Activated naive CD4-positive, alpha-beta T cell treated with anti-CD3 and anti-CD28 coated beads for 36 hours (primary cell): ENCODE measurements at places on chromosomes 5 and 9. TPM values are rescaled to one million over a fixed set of nuclear protein-coding genes. Genes with fewer than 3 reads are reported as not detected.

ZNF883 gene
- 0.60 TPM for total RNA-seq

IARS1 gene
- 271 TPM for total RNA-seq

DNA sequence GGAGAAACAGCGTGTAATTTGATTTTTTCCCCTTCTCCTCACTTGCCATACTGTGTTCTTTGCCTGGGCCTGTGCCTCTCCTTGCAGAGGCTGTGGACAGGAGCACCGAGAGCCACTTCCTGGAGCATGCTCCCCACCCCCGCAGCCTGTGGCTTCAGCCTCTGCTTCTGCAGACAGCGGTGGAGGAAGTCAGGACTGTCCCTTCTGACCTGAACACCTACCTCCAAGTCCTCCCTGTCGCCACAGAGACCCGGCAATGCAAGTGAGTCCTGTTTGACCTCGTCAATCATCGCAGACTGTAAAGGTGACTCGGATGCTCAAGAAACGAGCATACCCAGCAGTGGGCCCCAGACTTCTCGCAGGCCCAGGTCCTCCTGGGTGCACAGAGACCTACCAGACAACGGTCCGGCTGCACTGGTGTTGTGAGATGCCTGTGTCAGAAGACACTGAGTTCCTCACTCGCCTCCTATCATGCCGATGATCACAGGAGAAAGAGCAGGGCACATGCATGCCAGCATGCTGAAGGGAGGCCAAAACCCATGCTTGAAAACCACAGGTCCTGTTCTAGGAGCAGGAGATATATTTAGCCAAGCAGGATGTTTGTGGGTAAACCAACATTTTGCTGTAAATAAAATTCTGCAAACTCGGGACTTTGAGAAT, 198.8 kb downstream of the AUH start:
- DNase-seq = peak; percentile 69

DNA sequence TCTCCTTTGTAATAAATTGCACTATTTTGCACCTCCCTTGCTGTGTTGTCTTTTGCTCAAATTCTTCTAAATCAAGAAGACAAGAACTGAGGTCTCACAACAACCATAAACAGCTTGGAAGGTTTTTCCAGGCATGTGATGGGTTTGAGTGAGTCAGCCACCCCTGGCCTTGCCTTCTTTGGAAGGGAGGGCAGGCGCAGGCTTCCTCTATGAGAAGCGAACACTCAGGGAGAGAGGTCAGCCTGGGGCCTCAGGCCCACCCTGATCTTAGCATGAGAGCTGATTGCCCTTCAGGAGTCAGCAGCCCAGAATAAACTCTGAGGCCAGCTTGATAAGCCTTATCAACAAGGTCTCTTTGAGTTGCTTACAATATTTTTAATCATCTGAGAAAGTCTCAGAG, 31.6 kb downstream of the S1PR3 start:
- DNase-seq = no peak

- DNase-seq = peak; percentile 53
Observed at GRCh38 chr9:133142684-133143622, 20.8 kb downstream of the GBGT1 start.

- DNase-seq = no peak
Observed at GRCh38 chr9:91077624-91078368, 276.2 kb downstream of the SYK start.

SLC6A19 gene
- not detected for total RNA-seq

EIF4EBP3 gene
- total RNA-seq = 27.2 TPM

DNA sequence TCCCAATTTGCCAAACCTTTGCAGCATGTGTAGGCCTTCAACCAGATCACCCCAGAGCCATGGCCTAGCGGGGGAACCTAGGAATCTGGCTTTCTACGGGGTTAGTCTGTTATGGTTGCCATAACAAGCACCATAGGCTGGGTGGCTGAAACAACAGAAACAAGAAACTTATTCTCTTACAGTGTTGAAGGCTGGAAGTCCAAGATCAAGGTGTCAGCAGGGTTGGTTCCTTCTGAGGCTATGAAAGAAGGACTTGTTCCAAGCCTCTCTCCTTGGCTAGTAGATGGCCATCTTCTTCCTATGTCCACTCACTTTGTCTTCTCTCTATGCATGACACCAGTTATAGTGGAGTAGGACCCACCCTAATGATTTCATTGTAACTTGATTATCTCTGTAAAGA, 6.1 kb downstream of the FGF1 start:
- no peak for DNase-seq

DNA sequence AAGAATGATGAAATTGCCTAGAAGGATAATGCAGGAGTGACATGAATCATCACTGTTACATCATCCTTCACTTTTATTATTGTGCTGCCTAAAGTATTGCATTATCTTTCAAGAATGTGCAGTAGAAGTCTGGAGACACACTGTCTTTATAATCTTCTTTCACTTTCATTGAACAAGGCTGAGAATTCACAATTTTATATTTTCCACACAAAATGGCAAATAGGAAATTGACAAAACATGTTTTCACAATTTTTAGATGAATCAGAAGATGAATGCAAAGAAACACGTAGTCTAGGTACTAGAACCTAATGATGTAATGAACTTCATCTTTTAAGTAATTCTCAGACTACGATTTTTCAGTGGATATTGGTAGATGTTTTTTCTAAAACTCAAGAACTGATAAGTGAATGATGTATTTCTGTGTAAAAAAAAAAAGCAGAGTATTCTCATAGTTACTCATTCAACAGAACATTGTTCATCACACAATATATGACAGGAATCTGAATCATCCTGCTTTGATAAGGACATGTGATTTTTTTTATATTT, 131.5 kb upstream of the GRHPR start:
- DNase-seq = no peak

GRCh38 chr9:655875-656274, 185.6 kb upstream of the DMRT1 start:
- DNase-seq = no peak

STK10 gene
- 44.7 TPM for total RNA-seq

GRCh38 chr5:73960023-73960422, 334.0 kb downstream of the ARHGEF28 start:
- DNase-seq = no peak

- DNase-seq = no peak
Observed at GRCh38 chr9:16824545-16825330, 45.7 kb downstream of the BNC2 start.

SOHLH1 gene
- total RNA-seq = not detected

DNA sequence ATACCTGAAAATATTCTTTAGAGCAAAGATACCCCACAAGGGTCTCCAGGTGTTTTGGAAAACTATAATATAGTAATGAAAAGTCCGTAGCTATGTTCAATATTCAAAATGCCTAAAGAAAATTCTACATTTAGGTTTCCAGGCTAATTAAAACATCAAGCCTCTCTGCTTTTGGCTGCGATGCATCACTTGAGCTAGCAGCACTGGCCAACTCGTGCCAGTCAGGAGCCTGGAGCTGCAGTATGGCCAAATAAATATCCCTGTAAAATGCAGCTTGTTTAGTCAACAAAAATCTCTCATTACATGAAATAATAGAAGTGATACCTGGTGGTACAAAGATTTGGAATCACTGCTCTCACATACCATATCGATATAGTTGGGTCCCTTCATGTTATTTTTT, 181.1 kb downstream of the ELAVL2 start:
- no peak for DNase-seq

IL7R gene
- 144 TPM for total RNA-seq

DNA sequence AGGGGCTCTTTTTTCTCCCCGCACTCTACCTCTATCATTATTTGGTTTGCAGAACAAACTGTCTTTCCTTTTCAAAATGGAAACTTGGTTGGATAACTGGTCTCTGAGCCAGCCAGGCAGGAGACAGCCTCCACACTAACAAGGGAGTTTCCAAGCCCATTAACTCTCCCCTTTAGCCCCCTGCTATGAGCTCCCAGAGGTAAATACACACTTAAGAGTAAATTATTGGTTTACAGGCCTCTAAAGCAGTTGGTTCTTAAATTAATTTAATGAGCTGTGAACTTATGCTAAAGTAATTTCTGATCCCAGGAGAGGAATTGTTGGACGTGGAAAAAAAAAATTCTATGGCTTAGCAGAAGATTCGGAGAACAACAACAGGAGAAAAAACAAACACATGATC, 30.3 kb downstream of the EPB41L4A start:
- DNase-seq = no peak

DNA sequence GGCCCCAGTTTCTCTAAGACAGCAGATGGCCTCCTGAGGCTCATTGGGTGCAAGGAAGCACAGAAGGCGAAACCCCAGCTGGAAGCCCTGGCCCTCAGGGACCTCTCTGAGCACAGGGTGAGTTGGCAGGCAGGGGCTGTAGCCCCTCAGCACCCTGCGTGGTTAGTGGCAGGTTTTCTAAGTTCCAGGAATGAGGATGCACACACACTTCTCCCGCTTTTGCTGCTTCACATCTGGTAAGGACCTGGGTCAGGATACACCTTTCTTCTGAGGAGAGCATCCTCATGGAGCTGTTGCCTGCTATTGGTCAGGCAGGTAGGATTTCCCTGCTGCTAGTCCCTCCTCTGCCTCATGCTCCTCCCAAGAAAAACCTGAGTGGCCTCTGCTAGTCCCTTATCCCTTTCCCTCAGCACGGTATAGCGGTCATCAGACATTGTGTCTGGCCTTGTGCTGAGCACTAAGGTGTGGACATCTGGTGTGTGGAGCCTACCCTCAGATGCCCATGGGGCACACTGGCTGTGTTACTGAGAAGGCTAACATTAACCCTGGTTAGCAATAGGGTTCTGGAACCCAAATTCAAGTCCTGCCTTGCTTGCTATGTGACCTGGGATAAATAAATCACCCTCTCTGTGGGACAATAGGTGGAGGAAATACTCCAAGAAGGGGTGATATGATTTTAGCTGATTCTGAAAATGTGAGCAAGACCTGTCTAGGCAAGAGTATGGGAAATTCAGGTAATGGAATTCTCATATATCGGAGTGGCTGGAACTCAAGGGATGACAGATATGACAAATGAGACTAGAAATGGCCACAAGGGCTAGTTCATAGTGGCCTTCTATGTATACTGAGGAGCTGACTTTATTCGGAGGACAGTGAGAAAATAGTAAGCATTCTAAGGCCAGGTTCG, 1.6 kb downstream of the SLC22A4 start:
- DNase-seq = no peak

DNA sequence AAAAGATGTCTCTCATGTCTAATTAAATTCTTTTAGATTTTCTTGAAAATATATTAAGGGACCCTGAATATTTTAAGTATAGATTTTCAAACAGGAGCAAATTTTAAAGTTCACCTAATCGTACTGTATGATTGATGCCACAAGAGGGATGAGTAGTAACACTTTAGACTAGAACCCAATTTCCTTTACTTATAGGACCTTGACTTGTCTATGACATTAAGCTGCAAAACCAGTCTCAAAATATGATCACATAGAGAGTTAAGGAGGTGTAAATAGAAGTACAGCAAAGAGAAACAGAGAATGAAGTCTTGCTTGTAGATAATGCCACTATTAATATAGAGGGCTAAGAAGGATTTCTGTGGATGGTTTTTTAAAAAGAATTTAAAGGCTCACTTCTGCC, 312.9 kb upstream of the PRR16 start:
- no peak for DNase-seq

- DNase-seq = no peak
Observed at GRCh38 chr5:31574772-31575171, 42.7 kb downstream of the C5orf22 start.
